ENCODE measurements at places on chromosomes 3 and 15.

DNA sequence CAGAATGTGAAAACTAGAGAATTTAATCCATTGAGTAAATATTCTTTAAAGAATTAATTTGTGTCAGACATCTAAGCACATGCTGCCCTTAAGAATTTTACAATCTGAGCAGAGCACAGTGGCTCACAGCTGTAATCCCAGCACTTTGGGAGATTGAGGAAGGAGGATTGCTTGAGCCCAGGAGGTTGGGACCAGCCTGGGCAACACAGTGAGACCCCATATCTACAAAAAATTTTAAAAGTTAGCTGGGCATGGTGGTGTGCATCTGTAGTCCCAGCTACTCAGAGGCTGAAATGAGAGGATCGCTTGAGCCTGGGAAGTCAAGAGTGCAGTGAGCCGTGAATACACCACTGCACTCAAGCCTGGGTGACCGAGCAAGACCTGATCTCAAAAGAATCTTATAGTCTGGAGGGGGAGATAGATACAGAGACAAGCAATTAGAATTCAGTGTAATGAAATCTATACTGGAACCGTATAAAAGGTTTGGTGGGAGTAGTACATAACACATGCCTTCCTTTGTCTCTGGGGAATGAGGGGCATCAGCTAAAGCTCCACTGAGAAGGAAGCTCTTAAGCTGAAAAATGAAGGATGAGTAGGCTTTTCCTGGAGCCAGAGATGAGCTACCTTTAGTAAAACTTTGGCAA, 21.2 kb downstream of the ATP11B start:
- DNase-seq: no peak

DNA sequence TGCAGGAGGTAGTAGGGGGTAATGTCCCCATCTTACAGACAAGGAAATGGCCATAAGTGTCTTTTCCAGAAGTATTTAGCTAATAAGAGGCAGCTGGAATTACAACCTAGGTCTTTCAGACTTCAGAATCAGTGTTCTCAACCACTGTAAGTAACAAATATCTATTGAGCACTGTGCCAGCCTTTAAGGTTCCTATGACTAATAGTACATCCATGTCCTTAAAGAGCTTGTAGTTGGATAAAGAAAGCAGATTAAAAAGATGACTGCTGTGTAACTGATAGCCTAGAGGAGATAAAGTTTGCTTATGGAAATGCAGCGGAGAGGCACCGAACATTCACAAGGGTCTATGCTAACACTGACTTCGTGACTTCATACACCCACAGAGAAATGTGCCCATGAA, 136.0 kb downstream of the KCNMB2 start:
- DNase-seq: no peak

- no peak for DNase-seq
Observed at GRCh38 chr3:151227807-151228665, 25.0 kb upstream of the GPR171 start.

GRCh38 chr15:31236184-31237042, 90.2 kb upstream of the KLF13 start:
- no peak for DNase-seq

GRCh38 chr3:119652306-119653033, 7.9 kb downstream of the POPDC2 start:
- DNase-seq: no peak

DNA sequence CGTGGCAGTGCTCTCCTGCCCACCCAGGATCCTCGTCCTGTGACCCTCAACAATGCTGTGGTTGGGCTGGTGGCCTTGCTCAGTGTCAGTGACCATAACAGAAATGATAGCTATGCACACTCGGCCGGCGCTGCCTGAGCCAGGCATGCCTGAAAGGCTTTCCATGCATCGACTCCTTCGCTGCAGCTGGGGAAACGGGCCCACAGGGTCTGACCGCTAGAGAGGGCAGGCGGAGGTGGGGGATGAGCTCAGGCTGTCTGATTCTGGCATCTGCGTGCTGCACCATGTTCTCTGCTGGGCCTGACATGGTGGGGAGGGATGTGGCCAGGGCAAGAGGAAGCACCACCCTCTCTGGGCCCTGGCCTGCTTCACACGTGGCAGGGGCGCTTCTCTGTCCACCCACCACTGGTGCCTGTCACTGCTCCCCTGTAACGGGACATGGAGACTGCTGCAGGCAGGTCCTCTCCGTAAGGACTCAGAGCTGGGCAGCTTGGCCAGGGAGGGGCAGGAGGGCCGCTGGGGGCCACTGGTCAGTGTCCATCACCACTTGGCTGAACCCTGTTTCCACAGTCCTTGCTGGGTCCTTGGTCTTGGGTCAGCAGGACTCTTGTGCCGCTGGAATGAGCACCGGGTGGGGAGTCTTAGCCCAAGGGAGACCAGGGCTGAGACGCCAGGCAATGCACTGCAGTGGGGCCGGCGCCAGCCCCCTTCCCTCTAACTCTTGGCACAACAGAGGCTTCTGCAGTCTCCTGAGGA, 64.1 kb upstream of the RPL32 start:
- DNase-seq: no peak

DNA sequence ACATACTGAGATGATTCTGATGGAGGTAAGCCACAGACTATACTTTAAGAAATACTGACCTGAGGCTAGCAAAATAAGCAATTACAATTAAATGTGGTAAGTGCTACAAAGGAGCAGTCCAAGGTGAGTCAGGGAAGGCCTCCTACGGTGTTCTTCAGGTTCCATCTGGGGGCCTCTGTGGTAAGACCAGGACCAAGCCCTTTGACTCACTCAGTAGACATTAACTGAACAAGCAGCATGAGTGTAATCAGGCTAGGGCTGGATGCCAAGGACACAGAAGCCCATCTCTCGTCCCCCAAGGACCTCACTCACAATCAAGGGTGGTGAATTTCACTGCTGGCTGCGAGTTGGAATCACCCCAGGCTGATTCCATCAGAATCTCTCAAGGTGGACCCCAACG, 37.3 kb downstream of the DZIP1L start:
- DNase-seq: no peak

- DNase-seq: no peak
Observed at GRCh38 chr3:13935494-13936094, 55.7 kb upstream of the WNT7A start.

DNA sequence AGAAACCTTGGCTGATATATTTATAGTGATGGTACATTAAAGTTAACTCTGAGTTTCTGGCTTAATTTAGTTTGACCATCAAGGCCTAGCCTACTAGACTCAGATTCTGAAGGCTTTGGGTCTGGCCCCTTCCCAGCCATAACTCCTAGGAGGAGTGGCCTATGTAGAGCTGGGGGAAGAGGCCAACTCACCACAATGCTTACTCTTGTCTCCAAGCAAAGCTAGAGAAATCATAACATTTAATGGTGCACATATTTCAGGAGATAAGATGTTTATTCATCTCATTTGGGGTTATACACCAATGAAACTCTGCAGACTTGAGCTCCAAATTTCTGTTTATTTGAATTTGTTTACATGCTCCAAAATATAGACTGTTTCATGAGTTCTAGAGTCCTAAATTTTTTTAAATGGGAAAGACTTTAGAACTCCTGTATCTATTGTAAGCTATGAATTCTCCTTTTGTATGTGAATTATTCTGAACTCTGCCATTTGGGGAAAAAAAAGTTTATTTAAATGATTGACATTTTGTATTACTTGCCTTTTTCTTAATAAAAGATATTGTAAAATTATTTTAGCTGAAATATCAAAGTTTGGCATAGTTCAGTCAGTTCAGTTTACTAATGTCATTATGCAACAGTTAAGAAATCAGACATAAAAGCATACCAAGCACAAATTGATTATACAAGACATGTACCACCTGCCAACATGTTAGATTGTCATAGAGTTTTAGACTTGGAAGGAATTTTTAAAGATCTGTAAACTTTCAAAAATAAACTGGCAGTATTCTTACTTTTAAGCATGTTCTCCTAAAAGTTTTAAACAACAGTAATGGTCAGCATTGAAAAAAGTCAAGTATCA, 143.4 kb upstream of the NR2E3 start:
- DNase-seq: no peak

GRCh38 chr15:69697916-69698315, 245.3 kb downstream of the RPLP1 start:
- DNase-seq: no peak

DNA sequence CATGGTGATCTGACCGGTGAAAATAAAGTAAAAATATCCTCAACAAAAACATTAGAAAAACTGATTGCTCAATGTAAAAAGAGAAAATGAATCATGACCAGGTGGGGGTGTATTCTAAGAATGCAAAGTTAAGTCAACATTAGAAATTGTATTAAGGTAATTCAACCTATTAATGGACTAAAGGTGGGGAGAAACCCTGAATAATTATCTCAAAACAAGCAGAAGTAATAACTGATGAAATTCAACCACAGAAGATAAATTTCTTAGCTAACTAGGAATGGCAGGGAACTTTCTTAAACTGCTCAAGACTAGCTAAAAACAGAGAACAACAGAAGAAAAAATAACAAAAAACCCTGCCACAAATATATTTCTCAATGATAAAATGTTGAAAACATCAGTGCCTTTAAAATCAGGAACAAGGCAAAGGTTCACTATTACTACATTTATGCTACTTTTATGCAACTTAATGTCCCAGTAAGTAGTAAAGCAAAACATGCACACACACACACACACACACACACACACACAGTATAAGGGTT, 204.4 kb upstream of the THBS1 start:
- no peak for DNase-seq

DNA sequence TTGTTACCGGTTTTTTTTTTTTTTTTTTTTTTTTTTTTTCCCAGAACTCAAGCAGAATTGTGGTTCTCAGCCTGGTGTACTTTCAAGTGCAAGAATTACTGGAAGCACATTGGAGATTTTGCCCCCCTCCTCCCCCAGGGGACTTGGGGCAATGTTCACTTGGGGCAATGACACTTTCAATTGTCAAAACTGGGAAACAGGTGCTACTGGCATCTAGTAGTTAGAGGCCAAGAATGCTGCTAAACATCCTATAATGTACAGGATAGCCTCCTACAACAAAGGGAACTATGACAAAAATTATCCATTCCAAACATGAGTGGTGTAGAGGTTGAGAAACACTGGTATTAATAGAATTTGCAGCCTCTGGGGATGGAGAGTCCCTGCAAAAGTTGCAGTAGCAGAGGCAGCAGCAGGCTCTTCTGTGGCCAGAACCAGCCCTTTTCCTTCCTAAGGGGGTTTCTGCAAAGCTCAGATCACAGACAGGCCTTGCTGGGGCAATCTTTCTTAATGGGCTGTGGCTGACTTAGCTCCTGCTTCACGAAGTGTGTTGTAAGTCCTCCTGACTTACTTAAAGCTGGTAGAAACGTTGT, 144.3 kb upstream of the MRPS22 start:
- DNase-seq: no peak

DNA sequence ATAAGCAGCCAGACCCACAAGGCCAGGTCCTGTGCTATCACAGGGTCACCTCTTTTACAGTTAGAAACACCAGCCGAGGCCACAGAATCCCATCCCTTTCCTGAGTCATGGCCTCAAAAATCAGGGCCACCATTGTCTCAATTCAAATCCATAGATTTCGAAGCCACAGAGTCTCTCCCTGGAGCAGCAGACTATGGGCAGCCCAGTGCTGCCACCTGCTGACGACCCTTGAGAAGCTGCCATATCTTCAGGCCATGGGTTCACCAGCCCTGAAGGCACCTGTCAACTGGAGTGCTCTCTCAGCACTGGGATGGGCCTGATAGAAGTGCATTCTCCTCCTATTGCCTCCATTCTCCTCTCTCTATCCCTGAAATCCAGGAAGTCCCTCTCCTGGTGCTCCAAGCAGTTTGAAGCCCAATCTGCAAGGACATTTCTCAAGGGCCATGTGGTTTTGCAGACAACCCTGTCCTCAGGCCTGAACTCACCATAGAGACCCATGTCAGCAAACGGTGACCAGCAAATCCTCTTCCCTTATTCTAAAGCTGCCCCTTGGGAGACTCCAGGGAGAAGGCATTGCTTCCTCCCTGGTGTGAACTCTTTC, 39.6 kb downstream of the TGM4 start:
- DNase-seq: no peak

- no peak for DNase-seq
Observed at GRCh38 chr3:131616719-131617118, 113.9 kb upstream of the MRPL3 start.

GRCh38 chr3:50003216-50003615, 63.3 kb downstream of the RBM6 start:
- DNase-seq: no peak

- DNase-seq: no peak
Observed at GRCh38 chr15:101445562-101446517, 43.7 kb downstream of the PCSK6 start.

GRCh38 chr15:64009241-64009640, 37.0 kb downstream of the DAPK2 start:
- no peak for DNase-seq

- no peak for DNase-seq
Observed at GRCh38 chr3:123148772-123149171, 53.0 kb upstream of the SEC22A start.

GRCh38 chr3:31410411-31410810, 122.3 kb upstream of the STT3B start:
- DNase-seq: no peak

- DNase-seq: no peak
Observed at GRCh38 chr3:108415661-108416060, 94.7 kb downstream of the MYH15 start.

- no peak for DNase-seq
Observed at GRCh38 chr15:74235962-74236361, at the start of gene CCDC33. CCDC33 (plus strand) TSS chr15:74236326; CDS start chr15:74236720, 394 bp downstream.

GRCh38 chr15:61225614-61226013, 3.5 kb downstream of the RORA start:
- DNase-seq: no peak

GRCh38 chr3:189975391-189975990, 145.2 kb downstream of the P3H2 start:
- DNase-seq: no peak

GRCh38 chr3:170002231-170002630, 35.6 kb upstream of the GPR160 start:
- DNase-seq: no peak

- DNase-seq: no peak
Observed at GRCh38 chr3:57646723-57647122, 46.2 kb downstream of the DENND6A start.

DNA sequence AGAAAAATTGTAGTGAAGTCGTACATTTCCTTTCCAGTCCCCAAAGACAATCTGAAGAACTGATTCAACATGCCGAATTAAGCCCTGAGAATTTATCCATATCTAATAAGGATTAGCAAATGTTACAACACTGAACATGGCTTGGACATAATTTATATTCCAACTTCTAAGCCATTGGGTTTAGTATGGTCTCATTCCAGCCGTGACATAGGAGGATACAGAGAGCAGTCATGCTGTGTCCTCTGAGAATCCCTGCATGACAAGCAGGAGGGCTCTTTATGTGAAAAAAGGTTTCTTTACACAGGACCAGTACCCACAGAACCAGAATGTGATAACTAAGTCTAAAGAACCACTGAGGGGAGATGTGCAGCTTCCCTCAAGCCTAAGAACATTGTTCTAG, 231.9 kb upstream of the WNT5A start:
- no peak for DNase-seq

GRCh38 chr3:39080026-39080425, 27.4 kb downstream of the GORASP1 start:
- DNase-seq: no peak

- DNase-seq: no peak
Observed at GRCh38 chr3:42723219-42723618, 20.6 kb upstream of the HHATL start.

Measured in cortex of kidney (tissue), 1 donor.